ENCODE measurements at places on chromosomes 2 and 18. TPM values are rescaled to one million over a fixed set of nuclear protein-coding genes. Genes with fewer than 3 reads are reported as not detected.

DNA sequence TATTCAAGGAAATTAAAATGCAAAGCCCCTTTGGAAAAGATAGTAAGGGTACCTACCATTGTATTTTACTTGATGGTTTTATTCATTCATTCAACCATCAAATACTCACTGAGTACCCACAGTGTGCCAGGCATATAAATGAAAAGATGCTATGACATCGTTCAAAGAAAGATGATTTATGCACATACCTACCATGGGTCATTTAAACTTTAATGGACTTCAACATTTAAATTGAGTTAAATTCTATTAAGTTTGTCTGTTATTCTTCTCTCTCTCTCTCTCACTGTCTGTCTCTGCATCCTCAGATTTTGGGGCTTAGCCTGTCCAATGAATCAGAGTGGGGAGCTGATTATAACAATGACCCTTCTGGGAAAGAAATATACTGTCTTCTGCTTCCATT is 87.9 kb downstream of the CERS6 start:
- DNase-seq: no peak

EMILIN1 gene
- polyA plus RNA-seq: 68.3 TPM

TMEM87B gene
- polyA plus RNA-seq: 24.5 TPM

DNA sequence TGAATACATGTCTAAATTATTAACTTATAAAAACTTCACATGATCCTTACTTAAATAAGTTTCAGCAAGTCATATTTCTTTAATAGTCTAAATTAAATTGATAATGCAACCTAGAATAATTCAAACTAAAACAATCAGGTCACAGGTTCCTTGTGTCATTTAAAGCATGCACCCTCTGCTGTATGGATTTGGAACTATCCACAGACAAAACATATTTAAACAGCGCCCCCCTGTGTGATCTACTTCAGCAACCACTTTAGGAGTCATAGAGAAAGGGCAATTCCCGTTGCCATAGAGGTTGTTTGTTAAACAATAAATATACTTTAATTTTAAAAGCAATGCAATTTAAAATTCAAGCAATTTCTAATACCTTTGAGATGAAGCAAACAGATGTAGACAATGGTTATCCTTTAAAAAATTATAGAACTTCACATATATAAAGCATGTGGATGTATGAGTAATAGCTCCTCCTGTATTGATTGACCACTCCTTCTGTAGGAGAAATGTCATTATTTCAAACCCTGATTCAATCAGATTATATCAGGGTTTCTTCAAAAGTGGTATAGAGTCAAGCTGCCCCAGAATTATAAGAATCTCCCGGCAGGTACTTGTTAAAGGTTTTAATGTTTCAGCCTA is 21.2 kb downstream of the GRB14 start:
- no peak for DNase-seq

- DNase-seq: no peak
Observed at GRCh38 chr2:165790466-165790865, 3.6 kb downstream of the GALNT3 start.

- no peak for DNase-seq
Observed at GRCh38 chr2:150486539-150487484, 655 bp downstream of the RND3 start.

DNA sequence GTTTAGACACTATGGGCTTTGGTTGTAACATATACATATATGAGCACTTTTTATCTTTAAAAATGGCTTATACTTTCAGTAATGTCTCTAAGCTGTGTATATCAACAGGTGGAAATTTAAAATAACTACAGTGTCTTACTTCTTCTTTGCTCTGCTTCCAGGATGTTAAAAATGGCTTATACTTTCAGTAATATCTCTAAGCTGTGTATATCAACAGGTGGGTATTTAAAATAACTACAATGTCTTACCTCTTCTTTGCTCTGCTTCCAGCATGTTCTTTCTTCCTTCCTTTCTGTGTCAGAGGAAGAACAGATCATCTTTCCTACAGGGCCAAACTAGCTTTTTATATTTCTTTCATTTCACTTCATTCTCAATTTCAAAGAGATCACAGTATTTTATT is 689.6 kb downstream of the EPHA4 start:
- DNase-seq: no peak

CYRIA gene
- polyA plus RNA-seq: 3.7 TPM

Measured in AG04450 (cell line).